ENCODE measurements at places on chromosomes 16 and 17.

GRCh38 chr17:28974451-28974850 is 23.1 kb upstream of the PHF12 start:
- no peak for DNase-seq

DNA sequence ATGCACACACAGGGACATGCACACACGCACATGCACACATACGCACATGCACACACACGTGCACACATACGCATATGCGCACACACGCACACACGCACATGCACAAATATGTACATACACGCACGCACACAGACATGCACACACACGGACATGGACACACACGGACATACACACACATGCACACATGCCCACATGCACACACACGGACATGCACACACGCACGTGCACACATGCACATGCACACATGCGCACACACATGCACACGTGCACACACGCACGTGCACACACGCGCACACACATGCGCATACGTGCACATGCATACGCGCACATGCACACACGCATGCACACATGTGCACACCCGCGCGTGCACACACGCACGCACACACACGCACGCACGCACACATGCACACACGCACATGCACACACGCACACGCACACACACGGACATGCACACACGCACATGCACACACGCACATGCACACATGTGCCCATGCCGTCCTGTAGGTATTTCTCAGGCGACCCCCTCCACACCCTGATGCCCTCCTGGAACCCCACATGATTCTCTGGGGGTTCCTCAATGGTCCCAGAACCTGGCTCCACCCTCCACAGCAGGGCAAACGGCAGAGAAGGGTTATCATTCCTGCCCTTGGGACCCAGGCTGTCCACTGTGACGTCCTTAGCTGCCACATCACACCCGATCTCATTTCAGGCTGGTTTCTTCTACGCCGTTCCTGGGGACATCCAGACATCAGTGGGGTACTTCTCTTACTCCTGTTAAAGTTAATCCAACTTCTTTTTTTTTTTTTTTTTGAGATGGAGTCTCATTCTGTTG is 9.6 kb upstream of the RBFOX3 start:
- DNase-seq, result no peak

GRCh38 chr17:8131844-8132441 is 8.0 kb upstream of the HES7 start:
- DNase-seq, result no peak

DNA sequence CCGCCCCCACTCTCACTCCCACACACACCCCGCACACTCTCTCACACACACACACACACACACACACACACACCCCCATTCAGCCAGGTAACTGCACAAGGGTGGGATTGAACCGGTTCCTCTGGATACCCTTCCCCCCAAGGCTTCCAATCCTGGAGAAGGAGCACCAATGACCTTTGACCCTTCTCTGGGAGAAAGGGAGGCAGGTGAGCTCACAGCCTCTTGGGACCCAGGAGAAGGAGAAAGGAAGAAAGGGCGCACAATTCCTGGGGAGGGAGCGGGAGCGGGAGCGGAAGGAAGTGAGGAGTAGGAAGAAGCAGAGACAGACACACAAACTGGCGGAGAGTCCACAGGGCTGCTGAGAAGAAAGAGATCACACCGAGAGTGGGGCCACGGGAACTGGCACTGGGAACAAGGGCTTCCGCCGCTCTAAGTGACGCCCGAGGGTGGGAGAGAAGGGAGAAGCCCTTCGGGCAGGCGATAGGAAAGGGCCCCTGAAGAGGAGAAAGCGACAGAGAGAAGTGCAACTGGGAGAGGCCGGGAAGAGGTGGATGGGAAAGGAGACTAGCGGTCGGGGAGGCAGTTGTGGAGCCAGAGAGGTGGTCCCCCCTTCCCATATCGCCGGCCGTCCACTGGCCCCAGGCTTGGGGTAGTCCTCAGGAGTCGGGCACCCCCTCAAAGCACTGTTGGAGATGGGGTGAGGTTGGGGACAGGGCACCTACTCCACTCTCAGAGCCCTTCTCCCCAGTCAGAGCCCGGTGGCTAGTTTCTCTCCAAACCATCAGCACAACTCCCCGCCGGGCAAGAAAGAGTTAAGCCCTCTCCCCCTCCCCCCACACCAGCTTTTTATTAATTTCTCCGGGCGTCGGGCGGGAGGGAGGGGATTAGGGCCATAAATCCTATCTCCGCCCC is 1.3 kb downstream of the SAMD14 start:
- DNase-seq, result no peak

DNA sequence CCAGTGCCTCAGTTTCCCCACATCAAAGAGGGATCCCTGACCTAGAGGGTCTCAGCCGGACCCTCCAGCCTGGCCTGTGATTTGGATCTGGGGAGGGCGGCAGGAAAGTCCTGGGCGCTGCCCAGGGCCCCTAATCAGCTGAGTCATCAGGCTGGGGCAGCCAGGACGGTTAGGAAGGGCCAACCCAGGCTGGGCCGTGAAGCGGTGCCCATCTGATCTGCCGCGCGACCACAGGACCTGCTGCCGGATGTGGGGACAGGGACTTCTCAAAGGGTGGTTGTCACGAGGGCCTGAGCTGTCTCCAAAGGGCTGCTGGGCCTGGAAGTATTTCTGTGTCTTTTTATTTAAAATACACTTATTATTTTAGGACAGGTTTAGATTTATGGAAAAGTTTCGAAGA is 4.4 kb downstream of the TPSAB1 start:
- peak; percentile 61 for DNase-seq

- no peak for DNase-seq
Measured at GRCh38 chr17:71187145-71187878, 933.5 kb upstream of the SOX9 start.

DNA sequence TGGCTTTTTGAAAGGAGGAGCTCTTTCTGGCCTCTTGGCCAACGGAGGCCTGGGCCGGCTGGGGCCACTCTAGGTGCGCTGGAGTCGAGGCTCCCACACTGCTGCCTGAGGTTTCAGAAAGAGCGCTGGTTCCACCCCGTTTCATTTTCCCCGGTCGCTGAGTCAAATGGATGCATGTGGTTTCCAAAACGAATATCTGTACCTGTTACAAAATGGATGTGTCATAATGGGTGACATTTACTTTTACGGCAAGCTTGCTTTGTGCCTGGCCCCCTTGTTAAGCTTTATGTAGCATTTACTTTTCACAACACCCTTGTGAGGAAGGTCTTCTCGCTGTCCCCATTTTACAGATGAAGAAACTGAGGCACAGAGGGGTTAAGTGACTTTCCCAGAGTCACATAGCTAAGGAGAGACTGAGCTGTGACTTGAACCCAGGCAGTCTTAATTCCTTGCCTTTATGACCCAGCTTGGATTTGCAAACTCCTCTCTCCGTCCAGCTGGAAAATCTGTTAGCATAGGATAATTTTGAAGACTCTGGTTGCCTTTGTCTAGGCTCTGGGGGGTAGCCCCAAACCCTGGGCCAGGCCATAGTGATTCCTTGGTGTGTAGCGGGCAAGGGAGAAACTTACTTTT is 10.6 kb downstream of the KSR1 start:
- DNase-seq, result peak; percentile 83

DNA sequence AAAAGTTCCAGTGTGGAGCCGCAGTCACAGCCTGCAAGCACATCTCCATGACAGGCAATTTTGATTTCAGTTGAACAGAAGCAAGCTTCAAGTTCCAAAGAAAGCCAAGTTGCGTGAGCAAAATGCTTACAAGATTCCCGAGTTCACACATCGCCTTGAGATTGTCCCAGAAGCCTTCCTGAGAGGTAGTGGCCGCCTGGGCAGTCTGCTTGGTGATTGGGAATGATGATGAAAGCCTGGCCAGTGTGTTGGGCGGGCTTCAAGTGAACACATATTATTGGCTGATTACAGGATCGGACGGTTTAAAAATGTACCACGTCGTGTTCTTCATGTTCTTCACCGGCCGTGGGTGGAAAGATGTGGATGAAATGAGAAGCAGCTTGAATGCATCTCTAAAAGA is 185.5 kb downstream of the FOXL1 start:
- no peak for DNase-seq

GRCh38 chr17:37726248-37726647 is 18.6 kb downstream of the HNF1B start:
- DNase-seq, result no peak

DNA sequence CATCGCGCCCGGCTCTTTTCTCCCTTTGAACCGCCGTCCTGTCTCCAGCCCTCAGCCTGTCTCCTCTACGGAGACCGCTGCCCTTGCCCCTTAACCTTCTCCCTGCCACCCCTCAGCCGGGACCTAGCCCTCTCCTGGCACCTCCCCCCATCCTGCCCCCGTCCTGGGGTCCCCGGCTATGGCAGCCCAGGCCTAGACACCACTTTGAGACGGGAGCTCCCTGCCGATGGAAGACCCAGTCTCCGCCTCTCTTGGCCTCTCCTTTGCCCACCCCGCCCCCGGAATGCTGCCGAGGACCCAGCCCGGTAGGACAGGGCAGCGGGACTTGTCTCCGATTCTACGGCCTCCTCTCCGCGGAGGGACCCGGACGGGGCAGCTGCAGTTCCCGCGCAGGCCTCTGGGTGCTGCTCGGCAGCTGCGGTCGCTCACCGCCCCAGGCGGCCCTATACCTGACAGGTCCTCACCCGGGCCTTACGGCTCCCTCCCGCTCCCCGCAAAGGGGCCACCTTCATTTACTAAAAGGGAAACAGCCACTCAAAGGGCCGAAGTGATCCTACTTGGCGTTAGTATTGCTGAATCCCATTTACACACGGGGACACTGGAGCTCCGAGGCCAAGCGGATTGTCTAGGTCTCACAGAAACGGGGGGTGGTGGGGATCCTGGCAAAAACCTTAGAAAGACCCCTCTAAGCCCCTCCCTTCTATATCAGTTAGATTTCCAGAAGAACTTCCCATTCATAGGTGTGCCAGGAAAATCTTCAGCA is 32.6 kb upstream of the TAC4 start:
- peak; percentile 68 for DNase-seq

DNA sequence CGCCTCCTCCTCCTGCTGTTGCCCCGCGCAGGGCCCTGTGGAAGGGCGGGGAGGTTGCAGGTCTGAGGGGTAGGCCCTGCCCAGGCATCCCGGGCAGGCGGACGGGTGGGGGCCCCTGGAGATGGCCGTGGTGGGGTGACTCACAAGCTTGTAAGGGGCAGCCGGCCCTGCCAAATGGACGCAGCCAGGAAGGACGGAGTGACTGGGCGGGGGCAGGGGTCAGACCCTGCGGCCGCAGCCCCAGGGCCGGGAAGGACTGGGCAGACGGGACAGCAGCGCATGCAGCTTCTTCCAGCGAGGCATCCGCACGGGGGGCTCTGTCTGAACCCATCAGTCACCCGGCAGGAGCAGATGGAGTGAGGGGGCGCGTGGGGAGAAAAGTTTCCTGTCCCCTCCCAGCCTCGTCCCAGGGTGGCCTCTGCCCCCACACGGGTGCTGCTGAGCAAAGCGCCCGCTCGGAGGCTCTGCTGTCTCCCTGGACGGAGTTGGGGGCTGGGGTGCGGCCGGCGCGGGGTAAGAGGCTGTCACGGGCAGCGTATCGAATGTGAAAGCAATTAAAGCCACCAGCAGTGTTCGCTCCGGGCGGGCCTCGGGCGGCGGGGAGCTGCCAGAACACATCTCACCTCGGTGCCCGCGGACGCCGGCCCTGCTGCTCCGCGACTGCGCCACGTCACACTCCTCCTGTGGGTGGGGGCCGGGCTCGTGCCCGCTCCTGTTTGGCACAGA is 5.4 kb upstream of the PRR35 start:
- DNase-seq, result no peak

DNA sequence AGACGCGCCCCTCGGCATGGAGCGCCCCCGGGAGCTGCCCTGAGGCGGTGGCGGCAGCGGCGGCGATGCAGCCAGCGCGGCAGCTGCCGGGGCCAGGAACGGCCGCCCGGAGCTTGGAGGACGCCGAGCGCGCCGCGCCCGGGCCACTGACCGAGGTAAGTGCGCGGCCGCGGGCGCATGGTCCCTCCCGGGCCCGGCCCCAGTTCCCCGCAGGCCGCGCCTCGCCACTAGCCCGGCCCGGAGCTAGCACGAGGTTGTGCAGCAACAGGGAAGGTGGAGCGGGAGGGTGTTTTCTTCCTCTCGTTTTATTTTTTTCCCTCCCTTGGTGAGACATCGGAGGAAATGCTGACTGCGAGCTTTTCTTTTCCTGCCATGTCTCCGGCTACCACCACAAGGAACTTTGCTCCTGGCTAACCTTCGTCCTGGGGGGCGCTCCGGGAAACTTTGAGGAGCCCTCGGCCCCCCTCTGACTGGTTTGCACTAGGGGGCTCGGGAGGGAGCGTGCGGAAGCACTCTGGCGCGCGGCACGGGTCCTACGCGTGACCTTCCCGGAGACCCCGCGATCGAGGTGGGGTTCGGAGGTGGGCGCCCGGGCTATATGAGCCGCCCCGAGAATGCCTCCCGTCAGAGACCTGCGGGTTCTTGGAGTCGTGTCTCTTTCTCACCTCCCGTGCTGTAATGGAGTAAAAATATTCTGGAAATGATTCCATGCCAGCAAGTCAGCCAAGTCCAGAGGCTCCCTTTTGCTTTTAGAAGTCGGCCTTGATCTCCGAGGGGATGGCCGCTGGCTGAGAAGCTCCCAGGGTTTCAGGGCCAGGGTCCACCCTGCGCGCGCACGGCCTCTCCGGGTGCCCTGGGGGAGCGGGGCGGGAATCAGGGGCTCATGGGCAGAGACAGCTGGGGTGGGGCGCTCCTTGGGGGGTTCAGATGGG is 868 bp downstream of the KCNJ12 start:
- DNase-seq, result no peak

GRCh38 chr17:39527220-39527813 is 66.0 kb downstream of the CDK12 start:
- DNase-seq, result peak; percentile 74

GRCh38 chr16:1154291-1154886 is 1.5 kb downstream of the CACNA1H start:
- no peak for DNase-seq

DNA sequence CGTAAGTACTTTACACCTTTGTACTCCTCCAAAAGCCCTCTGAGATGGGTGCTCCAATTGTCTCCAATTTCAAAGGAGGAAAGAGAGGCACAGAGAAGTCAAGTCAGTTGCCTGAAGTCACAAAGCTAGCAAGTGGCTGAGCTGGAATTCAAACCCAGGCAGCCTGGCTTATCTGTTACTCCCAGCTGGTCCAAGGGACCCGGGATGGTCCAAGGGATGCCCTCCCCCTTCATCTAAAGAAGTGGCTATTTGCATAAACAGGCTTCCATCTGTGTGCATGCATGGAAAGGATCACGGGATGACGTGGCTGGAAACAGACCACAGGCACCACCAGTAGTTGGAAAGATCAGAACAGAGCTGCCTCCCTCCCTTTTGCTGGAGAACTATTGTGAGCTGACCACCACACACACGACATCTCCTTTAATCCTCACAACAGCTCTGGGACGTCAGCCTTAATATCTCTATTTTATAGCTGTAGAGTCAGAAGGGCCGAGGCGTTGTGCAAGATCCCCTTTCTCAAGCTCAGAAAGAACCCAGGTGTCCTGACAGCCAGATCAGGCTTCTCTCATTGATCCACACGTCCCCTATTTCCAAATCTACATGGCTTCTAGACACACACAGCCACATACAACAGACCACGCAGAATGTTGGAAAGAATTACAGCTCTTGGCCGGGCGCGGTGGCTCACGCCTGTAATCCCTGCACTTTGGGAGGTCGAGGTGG is 10.9 kb upstream of the COL1A1 start:
- no peak for DNase-seq

GRCh38 chr17:54544249-54544648 is 356.4 kb upstream of the TOM1L1 start:
- DNase-seq, result no peak

- DNase-seq, result no peak
Measured at GRCh38 chr17:55430541-55431288, 9.1 kb upstream of the MMD start.

Measured in AML-193 (cell line).